EL (cell line): ENCODE measurements at places on chromosomes 1 and 21.

GRCh38 chr1:192609110-192610079 is 26.6 kb upstream of the RGS13 start:
- no peak for DNase-seq

DNA sequence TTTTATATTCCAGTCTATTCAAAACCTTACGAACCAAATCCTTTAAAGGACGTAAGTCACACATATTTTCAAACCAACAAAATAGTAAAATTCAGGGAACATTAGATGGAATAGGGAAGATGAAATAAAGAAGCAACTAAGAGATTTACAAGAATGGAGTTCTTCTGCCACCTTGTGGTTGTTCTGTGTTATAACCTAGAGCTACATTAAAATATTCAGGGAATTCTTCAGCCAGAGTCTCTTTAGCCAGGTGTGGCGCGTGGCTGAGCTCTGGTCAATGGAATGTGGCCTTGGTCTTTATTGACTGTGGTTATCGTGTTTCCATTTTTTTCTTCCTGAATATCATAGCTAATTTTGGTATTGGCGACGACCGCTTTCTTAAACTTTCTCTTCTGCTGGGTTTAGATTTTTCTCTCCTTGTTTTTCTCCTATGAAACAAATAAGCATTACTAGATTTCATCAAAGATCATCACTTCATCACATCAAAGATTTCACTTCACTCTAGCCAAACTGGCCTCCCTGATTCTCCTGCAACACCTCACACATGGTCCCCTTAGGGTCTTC is 221.3 kb downstream of the MRPL39 start:
- peak; percentile 70 for DNase-seq

DNA sequence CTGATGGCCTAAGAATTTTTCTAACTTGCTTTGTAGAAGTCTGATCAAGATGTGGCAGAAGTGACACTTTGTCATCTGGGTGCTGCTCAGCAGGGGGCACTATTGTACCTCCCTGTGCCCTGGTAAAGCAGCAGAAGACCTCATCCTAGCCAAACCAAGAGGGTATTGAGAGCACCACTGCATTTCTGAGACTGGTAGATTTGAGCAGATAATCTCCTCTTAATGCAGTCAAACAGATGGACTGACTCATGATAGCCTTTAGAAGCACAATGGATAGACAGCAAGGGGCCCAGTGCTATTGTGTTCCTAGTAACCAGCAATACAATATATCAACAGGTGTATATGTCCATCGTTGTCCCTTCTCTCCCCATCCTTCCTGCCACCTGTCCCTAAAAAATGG is 5.7 kb downstream of the TPM3 start:
- peak; percentile 48 for DNase-seq

GRCh38 chr1:117173691-117174090 is 37.0 kb downstream of the VTCN1 start:
- no peak for DNase-seq

DNA sequence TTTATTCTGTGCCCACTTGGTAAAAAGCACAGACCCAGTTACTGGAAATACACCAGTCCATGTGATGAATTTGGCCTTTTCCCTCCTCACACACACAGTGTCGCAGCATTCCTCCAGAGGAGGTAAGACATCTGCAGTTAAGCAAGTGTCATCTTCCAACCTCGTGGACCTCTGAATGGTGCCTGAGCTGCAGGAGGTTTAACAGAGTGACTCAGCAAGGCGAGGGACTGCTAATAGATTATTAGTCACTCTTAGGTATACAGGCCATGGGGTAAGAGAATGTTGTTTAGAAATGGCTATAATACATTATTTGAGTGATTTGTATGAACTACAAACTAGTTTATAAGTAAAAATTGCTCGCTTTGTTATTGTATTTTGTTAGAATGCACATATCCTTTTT is 8.6 kb upstream of the LRRC8B start:
- DNase-seq, result peak; percentile 63

- no peak for DNase-seq
These were observed 12.8 kb upstream of the NRIP1 start for GRCh38 chr21:15077529-15078145.
